ENCODE measurements at places on chromosomes 1 and 21.

DNA sequence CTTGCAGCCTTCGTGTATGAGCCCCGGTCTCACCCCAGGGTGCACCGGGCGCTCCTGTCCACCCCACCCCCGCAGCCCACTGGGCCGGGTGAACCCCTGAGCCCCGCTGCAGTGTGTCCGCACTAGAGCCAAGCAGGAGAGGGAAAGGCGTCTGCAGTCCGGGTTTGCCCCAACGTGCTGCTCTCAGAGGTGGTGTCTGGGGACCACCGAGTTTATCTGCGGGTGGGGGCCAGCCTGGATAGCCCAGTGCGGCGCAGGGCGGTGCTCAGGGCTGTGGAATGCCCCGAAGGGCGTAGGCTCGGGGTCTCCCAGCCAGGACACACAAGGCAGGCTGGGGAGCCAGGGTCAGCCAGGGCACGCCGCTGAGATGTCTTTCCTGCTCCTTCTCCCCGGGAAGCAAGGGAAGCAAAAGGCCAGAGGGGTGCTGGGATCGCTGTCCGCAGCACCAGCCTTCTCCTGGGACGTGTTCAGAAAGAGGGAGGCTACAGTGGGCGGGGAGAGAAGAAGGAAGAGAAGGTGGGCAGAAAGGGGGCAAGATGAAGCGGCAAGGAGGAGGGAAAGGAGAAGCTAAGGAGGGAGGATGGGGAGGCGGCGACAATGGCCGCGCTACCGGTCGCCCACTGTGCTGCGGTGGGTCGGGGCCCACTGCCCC, 56.6 kb downstream of the MAB21L3 start:
- peak; percentile 76 for DNase-seq

- no peak for DNase-seq
Observed at GRCh38 chr1:68142461-68142860, 89.9 kb downstream of the WLS start.

DNA sequence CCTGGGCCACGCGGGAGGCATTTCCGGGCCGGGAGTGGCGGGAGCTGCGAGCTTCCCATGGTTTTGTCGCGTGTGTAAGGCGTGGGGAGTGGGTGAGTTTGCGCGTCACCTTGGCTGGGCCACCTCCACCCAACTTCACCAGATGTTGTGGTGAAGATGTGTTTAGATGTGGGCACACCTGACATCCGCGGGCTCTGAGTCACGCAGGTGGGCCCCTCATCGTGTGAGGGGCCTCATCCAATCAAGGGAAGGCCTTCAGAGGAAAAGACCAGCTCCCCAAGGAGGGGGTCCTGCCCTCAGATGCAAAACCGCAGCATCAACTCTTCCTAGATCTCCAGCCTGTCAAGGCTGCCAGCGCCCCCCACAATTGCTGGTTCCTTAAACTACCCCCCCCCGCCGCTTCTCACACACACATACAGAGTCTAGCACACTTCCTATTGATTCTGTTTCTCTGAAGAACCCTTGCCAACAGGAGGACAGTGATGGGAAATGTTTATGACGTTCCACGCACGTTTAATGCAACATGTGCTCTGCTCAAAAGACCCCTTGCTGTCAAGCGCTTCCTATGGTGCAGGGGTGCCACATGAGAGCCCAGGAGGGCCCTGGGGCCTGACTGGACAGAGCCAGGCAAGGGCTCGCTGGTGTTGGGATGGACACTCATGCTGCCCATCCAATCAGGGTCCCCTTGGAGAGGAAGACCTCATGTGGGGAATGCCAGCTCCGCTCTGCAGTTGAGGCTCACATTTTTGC, 11.9 kb downstream of the ACTRT2 start:
- no peak for DNase-seq

DNA sequence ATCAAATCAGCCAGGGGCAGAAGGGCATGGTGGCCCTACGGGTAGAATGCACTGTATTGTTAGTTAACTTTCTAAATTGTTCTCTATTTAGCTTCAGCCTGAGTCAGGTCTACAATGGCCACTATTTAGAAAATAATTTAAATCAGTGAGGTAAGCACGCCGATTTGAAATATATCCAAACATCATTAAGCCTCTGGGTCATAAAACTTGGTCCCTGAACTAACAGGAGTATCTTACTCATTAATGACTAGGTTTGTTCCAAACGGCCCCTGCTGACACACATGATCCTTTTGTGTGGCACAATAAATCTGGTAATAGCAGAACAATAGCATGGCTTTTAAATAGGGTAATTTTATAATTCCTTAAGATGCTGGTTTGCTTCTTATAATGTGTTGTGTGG, 48.4 kb downstream of the STX6 start:
- no peak for DNase-seq

DNA sequence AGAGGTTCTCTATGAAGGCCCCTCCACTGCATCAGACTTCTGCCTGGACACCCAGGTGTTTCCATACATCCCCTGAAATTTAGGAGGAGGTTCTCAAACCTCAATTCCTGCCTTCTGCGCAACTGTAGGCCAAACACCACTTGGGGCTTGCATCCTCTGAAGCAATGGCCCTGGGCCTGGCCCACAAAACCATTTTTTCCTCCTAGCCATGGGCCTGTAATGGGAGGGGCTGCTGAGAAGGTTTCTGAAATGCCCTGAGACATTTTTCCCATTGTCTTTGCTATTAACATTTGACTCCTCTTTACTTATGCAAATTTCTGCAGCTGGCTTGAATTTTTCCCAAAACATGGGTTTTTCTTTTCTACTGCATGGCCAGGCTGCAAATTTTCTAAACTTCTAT, 37.9 kb upstream of the PTPRC start:
- no peak for DNase-seq

GRCh38 chr1:32716312-32717148, 14.0 kb upstream of the SYNC start:
- DNase-seq: peak; percentile 98

DNA sequence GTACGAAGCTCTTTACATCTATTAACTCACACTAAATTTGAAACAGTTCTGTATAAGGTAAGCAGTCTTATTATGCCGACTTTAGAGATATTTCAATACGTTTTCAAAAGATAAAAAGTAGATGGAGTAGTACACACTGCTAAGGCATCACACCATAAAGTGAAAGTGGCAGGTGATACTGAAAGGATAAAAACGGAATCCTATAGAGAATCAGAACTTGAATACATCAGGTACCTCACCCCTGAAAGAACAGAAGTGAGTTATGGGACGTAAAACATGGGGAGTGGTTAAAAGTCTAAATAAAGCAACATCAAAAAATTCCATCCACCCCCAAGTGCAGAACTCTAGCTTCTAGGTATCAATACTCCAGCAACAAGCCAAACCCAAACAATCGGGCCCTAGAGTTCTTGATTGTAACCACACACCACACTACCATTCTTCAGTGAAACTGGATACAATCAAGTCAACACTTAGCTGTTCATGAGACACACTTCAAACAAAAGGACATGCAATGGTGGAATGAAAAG, 142.6 kb downstream of the SMYD3 start:
- no peak for DNase-seq

- no peak for DNase-seq
Observed at GRCh38 chr1:218383051-218383450, 37.9 kb downstream of the TGFB2 start.

DNA sequence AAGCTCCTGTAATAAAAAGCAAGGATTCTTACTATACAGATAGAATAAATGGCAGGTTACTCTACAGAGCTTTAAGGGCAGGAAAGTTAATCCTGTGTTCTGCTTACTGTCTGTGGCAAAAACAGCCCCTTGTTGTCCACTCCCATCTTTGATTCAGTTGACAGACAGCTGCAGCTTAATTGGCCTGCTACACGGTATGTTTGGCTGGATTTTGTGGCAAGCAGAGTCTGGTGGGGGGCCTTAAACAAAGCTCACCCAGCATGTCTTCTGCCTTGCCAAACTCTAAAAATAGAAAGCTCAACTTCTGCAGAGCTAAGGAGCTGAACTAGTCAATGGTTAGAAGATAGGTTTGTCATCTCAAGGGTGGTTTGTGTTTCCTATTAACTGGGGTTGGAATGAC, 407.2 kb downstream of the HLX start:
- DNase-seq: no peak

GRCh38 chr1:211472724-211473123, 19.2 kb downstream of the RD3 start:
- no peak for DNase-seq

DNA sequence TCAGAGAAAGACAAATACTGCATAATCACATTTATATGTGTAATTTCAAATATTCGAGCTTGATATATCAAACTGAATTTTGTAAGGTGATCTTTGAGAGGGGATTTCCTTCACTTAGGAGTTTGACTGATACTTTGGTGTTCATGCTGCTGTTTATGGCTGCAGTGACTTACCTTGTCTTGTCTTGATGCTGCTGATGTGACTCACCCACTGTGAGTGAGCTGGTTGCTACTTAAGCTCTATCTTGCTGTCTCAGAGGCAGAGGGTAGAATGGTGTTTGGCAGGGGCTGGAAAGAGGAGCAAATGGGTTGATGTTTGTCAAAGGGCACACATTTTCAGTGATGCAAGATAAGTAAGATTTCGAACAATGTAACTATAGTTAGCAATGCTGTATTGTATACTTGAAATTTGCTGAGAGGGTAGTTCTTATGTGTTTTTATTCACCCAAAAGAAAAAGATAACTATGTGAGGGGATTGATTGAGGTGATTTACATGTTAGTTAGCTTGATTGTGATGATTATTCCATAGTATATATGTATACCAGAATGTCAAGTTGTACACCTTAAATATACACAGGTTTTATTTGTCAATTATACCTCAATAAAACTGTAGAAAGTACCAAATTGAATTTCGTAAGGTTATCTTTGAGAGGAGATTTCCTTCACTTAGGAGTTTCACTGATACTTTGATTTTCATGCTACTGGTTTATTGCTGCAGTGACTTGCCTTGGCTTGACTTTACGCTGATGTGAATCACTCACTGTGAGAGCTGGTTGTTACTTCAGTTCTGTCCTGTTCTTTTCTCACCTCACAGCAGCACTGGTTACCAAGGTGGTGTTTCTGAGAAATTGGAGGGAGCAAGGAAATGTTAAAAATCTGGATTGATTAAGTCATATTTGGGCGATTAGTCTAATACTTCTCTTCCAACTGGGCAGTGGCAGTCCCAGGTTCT, 94.5 kb upstream of the SLC5A9 start:
- no peak for DNase-seq

DNA sequence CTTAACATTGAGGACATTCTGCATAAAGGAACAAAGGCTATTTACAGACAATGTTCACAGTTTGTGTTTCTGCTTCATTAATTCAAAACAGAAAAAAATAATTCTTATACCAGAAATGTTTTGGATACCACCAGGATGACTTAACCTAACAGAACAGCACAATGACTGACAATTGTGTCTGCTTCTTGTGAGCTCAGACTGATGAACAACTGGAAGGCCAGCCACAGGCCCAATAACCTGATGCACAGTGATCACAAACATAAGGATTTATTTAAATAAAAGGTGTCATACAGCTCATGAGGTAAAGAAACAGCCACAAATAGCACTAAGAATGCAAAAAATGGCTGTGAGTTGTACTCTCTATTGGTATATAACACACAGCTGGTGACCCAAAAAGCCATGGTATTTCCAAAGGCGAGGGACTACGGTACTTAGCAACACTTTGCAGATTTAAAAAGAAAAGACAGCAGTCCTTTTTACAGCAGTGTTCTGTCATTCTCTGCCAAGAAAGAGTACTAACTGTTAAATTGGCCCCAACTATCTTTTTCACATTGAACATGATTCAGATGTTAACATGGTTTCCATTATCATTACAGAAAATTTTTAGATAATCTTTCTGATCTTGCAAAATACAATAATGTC, 32.1 kb upstream of the DDAH1 start:
- no peak for DNase-seq

GRCh38 chr1:2234762-2235113, 6.6 kb downstream of the SKI start:
- no peak for DNase-seq

GRCh38 chr1:230350208-230350921, 75.8 kb downstream of the PGBD5 start:
- no peak for DNase-seq

DNA sequence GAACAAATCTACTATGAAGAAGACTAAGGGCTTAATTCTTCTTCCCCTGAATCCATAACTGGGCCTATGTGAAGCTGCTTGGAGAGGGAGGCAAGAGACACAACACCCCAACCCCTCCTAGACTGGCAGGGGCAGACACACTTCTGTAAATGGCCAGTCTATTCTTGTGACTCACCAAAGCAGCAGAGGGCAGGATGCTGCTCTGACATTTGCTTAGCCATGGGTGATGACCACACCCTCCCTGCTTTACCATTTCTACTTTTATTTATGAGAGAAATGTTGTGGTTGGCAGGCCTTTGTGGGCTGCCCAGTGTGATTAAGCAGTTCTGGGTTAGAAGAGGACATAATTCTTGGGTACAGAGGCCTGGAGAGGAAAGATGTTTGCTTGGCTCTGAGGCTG, 189.8 kb upstream of the DPYD start:
- no peak for DNase-seq

Data from islet precursor cell (in vitro differentiated cells).